ENCODE measurements at places on chromosomes 7 and 10.
A peak's percentile ranks its signal among the peaks of the same experiment; 100 is the strongest.

GRCh38 chr7:107744345-107744750, 406 bp downstream of the CBLL1 start:
- no peak for DNase-seq

DNA sequence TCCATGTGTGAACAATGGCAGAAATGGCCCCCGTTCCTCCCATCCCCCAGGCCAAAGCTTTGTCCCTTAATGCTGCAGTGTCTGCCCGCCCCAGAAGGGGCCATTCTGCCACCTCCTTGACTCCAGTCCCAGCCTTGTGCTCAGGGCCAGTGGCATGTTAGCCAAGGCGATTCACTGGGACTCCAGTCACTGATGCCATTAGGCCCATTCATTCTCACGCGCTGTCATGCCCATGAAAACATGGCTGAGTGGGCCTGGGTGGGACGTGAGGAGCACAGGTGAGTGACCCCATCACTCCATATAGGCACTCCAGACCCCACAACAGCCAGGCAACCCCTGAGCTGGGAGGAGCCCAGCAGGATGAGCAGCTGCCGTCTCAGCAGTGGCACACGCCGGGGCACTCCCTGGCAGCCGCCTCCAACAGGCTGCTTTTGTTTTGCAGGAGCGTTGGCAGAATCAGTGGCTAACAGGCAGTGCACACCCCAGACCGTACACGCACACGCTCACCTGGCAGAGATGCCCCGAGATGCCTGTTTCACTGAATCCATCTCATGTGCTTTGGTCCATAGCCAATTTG, 79.5 kb downstream of the TCERG1L start:
- no peak for DNase-seq

GRCh38 chr7:148473703-148474480, 116.7 kb upstream of the C7orf33 start:
- DNase-seq, result no peak

DNA sequence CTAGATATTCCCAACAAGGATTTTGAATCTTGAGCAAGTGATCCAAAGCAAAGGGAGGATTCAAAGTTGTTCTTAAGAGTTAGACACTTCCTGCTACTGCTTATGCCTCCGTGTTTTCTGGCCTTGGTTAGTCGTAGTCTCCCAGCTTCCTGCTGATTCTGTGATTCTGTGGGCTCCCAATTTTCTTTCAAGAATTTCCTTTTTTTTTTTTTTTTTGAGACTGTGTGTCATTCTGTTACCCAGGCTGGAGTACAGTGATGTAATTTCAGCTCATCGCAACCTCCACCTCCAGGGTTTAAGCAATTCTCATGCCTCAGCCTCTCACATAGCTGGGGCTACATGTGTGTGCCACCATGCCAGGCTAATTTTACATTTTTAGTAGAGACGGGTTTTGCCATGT, 4.4 kb upstream of the ITGB8 start:
- DNase-seq, result no peak

DNA sequence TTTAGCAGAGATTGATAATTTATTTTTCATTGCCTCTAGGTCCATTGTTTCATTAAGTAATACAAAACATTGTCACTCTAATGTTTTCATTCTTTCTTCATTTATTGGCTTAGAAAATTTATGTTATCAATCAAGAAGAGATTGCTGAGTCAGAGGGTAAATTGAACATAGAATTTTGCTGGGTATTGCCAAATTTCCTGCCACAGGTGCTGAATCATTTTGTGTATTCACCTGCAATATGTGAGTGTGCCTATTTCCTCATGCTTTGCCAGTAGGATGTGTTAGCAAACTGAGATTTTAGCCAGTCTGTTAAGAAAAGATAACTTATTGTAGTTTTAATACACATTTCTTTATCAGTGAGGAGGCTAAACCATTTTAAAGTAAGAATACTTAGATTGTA, 38.0 kb downstream of the MARCHF5 start:
- DNase-seq, result no peak

GRCh38 chr7:2472739-2473138, 3.5 kb downstream of the GRIFIN start:
- no peak for DNase-seq

DNA sequence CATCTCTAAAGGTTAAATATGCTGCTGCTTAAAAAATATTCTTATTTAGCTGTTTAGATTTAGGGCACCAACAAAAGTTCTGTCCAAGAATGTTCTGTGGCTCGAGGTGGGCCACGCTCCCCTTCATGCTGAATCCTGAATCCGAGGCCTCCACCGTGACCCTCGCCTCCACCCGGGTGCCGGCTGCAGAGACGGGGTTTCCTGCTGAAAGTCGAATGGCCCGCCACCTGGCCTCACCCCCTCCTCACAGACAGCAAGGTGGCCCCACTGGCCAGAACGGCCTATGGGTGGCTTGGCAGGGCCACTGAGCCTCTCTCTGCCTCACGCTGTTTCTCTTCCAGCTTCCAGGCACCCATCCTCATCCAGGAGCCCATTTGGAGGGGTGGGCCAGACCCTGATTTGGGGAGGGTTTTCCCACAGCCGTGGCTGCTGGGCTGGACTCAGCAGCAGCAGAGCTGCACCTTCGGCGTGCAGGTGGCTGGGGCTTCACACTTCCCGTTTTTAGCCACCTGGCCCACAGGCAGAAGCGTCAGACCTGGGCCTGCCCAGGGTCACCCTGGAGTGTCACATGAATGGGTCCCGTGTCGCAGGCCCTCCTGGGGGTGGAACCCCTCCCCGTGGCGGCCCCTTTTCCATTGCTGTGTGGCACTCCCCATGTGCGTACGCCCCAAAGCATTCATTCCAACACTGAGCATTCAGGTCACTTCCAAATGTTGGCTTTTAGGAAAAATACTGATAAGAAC, 26.3 kb upstream of the ADGRA1 start:
- DNase-seq, result no peak

GRCh38 chr7:90412458-90413184, 9.4 kb downstream of the CLDN12 start:
- DNase-seq, result peak; percentile 61

- DNase-seq, result no peak
Observed at GRCh38 chr10:23338155-23338828, 6.3 kb downstream of the C10orf67 start.

DNA sequence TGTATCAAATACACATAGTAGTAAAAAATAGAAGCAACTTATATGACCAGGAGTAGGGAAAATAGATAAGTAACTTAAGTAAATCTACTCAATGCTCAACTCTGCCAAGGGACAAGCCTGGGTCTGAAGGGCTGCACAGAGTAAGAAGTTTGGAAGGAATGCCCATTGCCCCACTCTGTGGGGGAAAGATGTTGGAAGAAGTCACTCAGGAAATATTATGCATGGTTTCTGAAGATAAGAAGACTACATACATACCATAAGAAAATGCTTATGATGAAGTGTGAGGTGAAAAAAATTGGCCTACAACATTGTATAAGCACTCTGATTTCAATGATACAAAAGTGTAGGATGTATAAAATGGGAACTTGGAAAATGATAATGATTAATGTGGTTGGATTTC, 54.0 kb downstream of the LAMB4 start:
- DNase-seq, result no peak

- no peak for DNase-seq
Observed at GRCh38 chr7:39676346-39676745, 53.0 kb downstream of the RALA start.

- no peak for DNase-seq
Observed at GRCh38 chr10:130745251-130745650, 566.3 kb downstream of the TCERG1L start.

GRCh38 chr10:73817826-73818225, 6.4 kb upstream of the NDST2 start:
- DNase-seq, result no peak

GRCh38 chr10:131802996-131803395, 97.8 kb upstream of the PPP2R2D start:
- DNase-seq, result no peak

DNA sequence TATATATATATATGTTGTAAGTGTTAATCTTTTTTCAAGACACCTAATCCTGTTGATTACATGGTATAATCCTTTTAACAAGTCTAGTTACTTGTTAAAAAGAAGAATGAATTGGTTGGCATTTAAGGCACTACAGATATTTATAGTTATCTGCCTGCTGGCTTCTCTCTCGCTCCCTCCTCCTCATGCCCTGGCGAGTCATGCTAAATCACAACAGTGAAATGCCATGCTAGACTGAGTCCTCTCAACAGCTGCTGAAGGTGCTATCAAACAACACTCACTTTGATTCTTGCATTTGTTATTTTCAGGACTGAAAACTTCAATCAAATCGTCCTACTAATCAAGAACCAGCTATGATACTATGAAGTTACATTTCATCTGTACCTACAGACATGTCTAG, 15.4 kb downstream of the NRAP start:
- DNase-seq, result no peak

DNA sequence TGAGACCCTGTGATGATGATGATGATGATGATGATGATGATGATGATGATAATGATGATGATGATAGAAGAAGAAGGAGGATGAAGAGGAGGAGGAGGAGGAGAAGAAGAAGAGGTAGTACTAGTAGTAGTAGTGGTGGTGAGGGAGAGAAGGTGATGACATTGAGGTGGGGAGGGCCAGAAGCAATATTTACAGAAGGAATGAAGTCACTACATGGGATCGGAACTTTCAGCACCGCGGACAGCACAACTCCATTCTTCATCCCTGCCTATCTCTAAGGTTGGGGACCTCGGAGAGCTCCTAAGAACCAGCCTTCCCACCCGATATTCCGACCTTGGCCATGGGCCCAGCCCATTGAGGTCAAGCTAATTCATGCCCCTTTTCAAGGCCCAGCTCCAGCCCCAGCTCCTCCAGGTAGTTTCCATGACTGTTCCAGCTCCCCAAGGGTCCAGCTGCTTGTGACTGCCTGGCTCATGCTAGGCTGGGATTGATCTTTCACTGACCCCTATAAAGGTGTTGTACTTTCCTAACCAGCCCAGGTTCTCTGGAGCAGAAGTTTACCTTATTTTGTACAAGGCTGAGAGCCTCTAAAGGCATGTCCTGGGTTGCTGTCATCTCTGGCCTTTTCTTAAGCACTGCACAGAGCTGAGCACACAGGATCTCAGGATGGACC, 10.3 kb downstream of the CRHR2 start:
- DNase-seq, result no peak

- peak; percentile 75 for DNase-seq
Observed at GRCh38 chr10:98045785-98046389, 15.5 kb upstream of the CRTAC1 start.

DNA sequence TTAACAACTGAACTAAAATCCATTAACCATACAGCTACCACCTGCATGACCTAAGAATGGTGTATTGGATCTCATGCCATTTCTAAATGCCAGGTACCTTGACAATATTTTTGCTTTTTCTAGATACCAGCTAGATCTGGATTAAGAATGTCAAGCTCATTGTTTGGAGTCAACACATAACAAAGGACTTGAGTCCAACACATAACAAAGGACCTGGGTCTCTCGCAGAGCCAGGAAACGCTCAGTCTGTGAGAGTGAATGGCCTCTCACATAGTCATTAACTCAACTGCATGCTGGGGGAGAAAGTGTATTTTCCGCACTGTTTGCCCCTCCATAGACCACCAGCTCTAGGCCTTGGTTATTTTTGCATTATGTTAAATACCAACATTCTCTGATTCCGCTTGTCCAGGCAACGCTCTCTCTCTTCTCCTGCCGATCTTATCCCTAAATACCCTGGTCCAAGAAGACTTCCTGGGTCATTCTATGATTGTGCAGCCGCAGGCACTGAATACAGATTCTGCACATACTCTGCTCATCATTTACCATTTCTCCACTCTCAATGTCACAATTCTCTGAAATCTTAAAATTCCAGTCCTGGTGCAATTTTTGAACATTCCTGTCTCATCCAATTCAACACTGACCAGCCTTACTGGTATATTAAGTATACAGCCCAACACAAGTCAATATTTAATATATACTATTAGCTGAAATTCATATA, 31.2 kb downstream of the ITIH5 start:
- DNase-seq, result no peak

- DNase-seq, result no peak
Observed at GRCh38 chr10:76944640-76945039, 693.0 kb downstream of the KCNMA1 start.

- DNase-seq, result no peak
Observed at GRCh38 chr7:100951888-100952560, 2.7 kb downstream of the MUC3A start.

DNA sequence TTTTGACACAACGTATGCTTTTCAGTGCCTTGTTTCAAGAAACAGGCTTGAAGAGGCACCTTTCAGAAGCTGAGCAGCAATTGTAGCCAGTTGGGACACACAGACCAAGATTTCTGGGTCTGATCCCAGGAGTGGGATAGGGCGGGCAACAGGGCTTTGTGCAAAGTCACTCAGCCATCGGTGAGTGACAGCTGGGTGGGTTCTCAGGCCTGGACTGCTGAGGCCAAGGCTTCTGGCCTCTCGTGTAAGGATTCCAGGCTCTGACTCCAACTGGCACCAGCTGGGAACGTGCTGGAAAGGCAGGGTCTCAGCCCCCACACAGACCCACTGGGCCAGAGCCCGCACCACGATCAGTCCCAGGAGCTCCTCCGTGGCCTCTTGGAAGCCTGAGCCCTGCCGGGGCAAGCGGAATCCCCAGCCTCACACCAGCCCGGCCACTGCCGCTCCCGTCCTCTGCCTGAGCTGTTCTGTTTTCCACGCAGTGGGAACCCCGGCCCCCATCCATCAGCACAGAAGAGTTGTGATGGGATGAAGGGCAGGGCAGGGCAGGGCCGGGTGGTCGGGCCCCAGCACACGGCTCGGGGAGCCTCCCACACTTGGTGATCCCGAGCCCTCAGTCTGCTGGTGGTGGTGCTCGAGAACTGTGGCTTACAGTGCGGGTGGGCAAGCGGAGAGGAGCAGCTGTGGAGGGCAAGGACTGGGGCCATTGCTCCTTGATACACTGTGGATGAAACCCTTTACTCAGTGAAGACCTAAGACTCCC, 46.8 kb downstream of the VIPR2 start:
- DNase-seq, result no peak

- peak; percentile 11 for DNase-seq
Observed at GRCh38 chr7:36310897-36311296, 78.8 kb upstream of the ANLN start.

DNA sequence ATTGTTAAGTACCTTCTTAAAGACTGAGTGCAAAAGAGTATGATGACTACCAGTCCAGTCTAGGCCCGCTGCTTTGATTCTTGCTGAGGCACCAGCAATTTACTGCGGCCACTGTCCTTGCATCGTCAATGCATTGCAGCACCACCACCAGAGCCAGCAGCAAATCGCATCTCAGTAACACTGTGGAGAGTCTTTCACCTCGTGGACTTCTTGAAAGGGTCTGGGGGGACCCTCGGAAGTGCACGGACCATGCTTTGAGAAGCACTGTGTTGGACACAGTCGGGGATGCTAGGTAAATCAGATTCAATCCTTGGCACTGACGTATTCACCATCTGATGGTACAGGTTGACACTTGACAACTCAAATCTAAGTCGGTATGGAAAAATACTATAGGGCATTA, 493.6 kb downstream of the RPS24 start:
- no peak for DNase-seq

- DNase-seq, result no peak
Observed at GRCh38 chr10:74598891-74599566, 227.4 kb upstream of the KAT6B start.

- no peak for DNase-seq
Observed at GRCh38 chr7:85130702-85131101, 56.2 kb downstream of the SEMA3D start.

GRCh38 chr10:123967626-123968243, 76.1 kb upstream of the CPXM2 start:
- peak; percentile 76 for DNase-seq
